ENCODE measurements at places on chromosomes 6 and 20. TPM values are rescaled to one million over a fixed set of nuclear protein-coding genes. Genes with fewer than 3 reads are reported as not detected.

The RBM38 gene
- 404 TPM for polyA plus RNA-seq

The BIRC7 gene
- not detected for polyA plus RNA-seq

The C20orf202 gene
- polyA plus RNA-seq, result 0.27 TPM

The PGC gene
- polyA plus RNA-seq, result not detected

The ADGRF5 gene
- polyA plus RNA-seq, result 0.51 TPM

The NUP153 gene
- 9.2 TPM for polyA plus RNA-seq

The EMILIN3 gene
- 0.45 TPM for polyA plus RNA-seq

The F13A1 gene
- polyA plus RNA-seq, result 1.3 TPM

Data from cardiac muscle cell (in vitro differentiated cells and primary cell).